Stimulated activated CD8-positive, alpha-beta memory T cell treated with anti-CD3 and anti-CD28 coated beads, Interleukin-4, amount 100 ng/mL, for 1 hour (primary cell): ENCODE measurements at places on chromosomes 1 and 21.

GRCh38 chr1:197663162-197663953, 111.9 kb downstream of the DENND1B start:
- no peak for DNase-seq

- no peak for DNase-seq
Measured at GRCh38 chr1:11080931-11081330, 18.7 kb downstream of the EXOSC10 start.

GRCh38 chr1:58931756-58932155, 147.9 kb upstream of the JUN start:
- DNase-seq: no peak

GRCh38 chr1:43321331-43321891, 16.2 kb upstream of the MPL start:
- DNase-seq: no peak

- DNase-seq: no peak
Measured at GRCh38 chr1:245380790-245381535, 226.2 kb downstream of the KIF26B start.

- no peak for DNase-seq
Measured at GRCh38 chr1:221625026-221625425, 116.9 kb downstream of the DUSP10 start.

- no peak for DNase-seq
Measured at GRCh38 chr21:41876928-41877652, 2.1 kb downstream of the PRDM15 start.

DNA sequence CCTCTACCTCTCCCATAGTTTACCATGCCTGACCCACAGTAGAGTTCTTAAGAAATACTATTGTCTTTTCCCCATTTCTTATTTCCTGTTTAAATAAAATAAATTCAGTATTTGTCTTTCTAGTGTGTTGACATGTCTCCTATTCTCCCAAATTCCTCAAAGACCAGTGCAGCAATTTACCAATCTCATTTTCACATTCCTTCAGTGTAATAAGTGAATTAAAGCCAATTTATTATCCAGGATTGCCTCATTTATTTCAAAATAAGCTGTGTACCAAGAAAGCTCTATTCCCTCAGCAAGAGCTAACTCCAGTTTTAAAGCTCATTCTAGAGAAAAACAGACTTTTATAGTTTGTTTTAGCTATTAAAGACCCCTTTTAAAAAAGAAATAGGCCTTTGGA, 49.9 kb downstream of the DISC1 start:
- DNase-seq: no peak

DNA sequence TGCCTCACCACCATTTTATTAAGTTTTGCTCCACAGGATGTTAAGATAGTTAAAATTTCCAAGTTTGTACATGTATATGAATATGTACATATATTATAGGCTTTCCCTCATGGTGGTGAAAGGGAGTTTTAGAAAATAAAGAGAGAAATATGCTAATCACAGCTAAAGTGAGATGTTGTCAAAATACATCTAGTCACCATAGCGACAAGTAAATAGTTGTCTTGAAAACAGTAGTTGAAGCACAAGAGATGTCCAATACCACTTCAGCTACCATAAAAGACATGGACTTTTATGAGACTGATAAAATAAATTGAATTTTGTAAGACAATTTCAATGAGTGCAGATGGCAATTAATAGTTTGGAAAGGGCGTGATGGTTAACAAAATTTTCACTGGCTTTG, 1600.0 kb downstream of the BRINP3 start:
- DNase-seq: no peak

DNA sequence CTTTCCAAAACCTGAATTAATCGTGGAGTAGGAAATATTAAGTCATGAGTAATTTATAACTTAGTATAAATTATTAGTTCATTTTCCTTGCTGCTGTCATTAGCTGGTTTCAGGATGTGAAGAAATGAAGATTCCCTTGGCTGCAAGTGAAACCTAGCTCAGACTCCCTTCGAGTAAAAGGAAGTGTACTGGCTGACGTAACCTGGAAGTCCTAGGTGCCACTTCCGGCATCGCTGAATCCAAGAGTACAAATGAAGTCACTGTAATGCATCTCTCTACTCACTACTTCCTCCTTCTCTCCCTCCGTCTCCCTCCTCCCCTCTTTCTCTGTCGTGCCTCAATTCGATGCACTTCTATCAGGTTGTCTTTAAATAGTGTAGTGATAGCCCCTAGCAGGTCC, 28.8 kb downstream of the ZP4 start:
- no peak for DNase-seq

DNA sequence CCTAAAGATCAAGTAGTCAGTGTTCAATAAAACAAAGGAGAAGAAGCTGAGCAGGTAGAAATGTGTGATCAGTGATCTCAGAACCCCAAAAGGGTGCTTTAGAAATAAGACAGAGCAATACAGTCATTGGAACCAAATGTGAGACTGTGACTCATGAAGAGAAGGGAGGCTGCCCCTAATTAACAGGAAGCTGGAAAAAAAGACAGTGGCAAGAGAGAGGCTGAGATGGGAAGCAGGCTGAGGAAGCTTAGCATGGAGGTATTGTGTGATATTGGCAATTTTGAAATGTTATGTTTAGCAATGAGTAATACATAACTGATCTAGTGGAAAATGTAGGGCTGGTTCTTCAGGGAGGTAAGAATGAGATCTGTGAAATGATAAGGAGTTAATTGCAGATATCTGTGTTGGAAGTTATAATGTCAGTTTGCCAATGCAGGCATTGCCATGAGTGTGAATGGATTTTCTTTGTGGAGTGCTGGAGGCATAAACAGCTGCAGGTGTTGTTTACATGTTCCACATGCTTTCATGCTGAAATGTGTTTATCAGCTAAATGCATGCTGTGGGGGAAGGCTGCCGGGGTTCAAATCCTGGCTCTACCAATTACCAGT, 90.6 kb upstream of the CACNA1E start:
- DNase-seq: no peak

- no peak for DNase-seq
Measured at GRCh38 chr1:178927003-178927402, 56.1 kb upstream of the ANGPTL1 start.

DNA sequence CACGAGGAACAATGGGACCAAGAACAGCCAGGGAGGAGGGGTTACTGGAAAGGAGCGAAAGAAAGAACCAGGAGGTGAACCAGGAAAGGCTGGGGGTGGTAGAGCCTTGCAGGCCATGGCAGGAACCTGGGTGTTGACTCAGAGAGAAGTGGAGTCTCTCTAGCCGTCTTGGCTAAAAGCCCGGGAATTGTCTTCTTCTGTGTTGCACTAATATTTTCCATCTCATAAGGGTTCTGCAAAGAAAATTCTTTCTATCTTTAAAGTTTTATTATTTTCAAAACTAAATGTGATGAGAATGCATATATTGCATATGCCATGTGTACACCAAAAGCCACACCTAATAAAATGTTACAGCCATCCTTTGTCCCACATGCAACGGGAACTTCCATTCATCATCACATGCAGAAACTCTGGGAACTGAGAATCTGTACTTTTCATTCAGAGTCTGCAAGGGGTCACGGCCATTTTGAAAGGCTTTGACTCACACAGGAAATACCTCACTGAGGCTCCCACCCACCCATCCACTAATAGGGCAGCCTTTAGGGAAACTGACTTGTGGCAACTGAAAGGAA, 38.0 kb downstream of the ERG start:
- no peak for DNase-seq

GRCh38 chr1:78331799-78332198, 159.0 kb upstream of the PTGFR start:
- DNase-seq: no peak

DNA sequence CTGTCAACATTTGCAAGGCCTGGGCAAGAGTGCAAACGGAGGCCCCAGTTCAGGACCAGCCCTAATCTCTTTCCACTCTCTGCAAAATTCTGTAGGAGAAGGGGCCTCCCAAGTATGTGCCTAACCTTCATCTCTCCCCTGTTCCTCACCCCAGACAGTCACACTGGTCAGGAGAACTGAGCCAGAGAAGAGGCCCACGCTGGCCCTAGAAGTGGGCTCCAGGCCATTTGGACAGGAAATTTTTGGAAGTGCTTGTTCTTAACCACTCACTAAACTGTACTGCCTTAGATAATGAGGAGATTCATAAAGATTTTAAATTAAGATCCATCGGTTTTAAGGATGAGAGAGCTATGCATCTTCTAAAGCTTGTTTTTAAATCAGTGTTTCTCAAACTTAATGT, 129.7 kb upstream of the ADGRL2 start:
- no peak for DNase-seq
